AG09319 (cell line): ENCODE measurements at places on chromosomes 13 and 19.

GRCh38 chr19:17495639-17496296 is 15.7 kb upstream of the PGLS start:
- DNase-seq = no peak

DNA sequence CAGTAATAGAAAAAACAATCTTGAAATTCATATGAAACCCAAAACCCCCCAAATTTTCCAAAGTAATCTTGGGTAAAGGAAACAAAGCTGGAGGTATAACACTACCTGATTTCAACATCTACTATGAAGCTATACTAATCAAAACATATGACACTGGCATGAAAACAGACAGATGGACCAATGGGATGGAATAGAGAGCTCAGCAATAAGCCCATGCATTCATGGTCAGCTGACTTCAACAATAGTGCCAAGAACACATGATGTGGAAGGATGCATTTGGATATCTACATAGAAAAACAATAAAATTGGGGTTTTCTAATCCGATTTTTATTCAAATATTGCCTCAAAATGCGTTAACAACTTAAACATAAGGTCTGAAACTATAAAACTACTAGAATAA is 32.2 kb upstream of the ZNF766 start:
- no peak for DNase-seq

- no peak for DNase-seq
Measured at GRCh38 chr19:4939466-4939865, 29.4 kb upstream of the KDM4B start.

DNA sequence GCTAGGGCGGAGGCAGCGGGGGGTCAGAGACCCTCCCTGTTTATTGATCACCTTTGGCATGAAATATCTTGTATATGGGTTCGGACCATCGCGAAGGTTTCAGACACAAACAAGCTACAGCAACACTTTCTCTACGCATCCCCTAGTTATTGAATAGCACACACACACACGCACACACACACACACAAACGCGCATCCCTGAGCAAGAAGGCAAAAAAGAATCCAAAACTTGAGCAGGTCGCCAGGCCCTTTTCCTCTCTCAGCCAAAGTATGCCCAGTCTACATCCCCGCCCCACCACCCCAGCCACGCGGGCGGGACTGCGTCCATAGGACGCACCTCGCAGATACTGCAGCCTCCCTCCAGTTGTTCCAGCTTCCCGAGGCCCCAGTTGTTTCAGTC is 16.0 kb downstream of the POU4F1 start:
- DNase-seq = no peak

DNA sequence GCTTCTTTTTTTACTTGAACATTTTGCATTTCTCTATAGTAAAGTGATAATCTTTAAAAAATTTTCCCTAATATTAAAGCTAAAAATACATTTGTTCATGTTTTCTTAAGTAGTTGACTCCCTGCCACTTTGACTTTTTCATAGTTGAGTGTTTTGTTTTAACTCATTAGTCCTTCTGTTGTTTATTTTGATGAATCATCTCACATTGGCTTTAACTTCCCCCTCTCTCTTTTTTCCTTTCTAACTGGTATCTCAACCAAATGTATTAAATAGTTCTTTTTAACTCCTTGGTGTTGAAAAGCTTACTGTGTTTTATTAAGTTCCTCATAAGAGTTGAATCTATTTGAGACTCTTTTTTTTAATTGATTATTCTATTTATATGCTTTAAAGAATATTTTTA is 2.8 kb downstream of the TNFSF13B start:
- DNase-seq = no peak

DNA sequence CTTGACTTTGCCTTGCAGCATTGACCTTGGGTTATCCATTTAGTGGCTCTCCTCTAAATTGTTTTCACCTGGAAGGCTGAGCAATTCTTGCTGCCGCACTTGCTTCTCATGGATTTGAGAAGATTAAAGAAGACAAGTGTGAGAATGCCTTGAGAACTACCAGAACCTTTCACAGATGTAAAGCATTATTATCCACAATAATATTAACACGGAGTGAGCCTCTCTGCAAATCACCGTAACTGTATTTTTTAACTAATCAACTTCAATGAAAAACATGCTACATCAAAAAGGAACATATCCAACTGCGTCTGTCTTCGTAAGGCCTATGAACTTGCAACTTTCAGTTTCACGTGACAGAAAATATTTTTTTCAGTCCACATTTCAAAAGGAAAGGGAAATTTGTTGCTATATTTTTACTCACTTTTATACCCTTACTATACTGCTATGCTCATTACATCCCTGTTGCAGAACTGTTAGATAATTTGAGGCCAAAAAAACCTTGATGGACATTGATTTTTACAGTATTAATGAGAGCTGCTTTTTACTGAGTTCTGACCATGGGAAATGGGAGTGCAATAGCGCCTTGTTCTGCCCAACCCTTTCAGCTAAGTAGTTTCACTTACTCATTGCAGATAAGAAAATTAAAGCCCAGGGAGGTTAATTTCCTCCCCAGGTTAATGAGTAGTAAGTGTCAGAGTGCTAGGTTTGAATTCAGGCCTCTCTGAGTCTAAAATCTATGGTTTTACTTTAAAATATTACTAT is 93.8 kb upstream of the RAP2A start:
- no peak for DNase-seq

GRCh38 chr13:31223640-31224039 is 23.9 kb downstream of the B3GLCT start:
- DNase-seq = no peak

GRCh38 chr13:19695829-19696228 is 62.4 kb downstream of the MPHOSPH8 start:
- no peak for DNase-seq

DNA sequence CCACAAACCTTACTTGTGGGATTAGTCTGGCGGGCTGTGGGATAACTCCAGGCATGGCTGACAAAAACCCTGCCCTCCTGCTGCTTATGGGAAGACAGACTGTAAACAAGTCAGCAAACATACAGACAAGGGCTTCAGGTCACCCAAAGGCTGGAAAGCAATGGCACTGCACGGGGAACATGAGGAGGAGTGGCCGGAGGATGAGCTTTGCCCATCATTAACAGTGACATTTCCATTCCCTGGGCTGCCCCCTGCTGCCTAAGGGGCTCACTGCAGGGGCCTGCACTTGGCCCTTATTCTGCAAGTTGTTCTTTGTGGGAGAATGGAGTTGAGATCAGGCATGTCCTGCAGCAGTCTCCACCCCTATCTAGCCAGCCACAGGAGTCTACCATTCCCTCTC is 91.3 kb downstream of the UQCRFS1 start:
- no peak for DNase-seq

- no peak for DNase-seq
Measured at GRCh38 chr19:18768046-18768771, 22.9 kb downstream of the COMP start.

DNA sequence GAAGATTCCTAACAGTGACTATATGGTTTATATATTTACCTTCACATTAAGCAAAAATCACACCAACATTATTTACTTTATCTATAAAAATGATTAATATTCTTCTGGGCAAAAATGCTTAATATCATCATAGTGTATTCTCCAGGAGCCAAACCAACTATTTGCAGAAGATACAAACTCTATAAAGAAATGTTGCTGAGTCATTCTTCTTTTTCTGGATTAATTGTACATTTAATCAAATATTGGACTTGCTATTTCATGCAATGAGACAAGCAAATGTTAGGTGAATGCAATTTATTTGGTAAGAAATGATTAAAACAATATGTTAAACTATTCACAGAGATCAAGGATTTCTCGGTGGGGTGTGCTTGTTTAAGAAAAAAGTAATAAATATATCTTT is 1075.8 kb downstream of the PCDH9 start:
- no peak for DNase-seq

- no peak for DNase-seq
Measured at GRCh38 chr13:50208826-50209335, 193.6 kb downstream of the KCNRG start.

GRCh38 chr19:21934131-21934530 is 76.6 kb downstream of the ZNF208 start:
- no peak for DNase-seq

- DNase-seq = no peak
Measured at GRCh38 chr13:99737481-99738245, 233.9 kb downstream of the ZIC5 start.

GRCh38 chr19:6738787-6739389 is 592 bp upstream of the TRIP10 start:
- no peak for DNase-seq

DNA sequence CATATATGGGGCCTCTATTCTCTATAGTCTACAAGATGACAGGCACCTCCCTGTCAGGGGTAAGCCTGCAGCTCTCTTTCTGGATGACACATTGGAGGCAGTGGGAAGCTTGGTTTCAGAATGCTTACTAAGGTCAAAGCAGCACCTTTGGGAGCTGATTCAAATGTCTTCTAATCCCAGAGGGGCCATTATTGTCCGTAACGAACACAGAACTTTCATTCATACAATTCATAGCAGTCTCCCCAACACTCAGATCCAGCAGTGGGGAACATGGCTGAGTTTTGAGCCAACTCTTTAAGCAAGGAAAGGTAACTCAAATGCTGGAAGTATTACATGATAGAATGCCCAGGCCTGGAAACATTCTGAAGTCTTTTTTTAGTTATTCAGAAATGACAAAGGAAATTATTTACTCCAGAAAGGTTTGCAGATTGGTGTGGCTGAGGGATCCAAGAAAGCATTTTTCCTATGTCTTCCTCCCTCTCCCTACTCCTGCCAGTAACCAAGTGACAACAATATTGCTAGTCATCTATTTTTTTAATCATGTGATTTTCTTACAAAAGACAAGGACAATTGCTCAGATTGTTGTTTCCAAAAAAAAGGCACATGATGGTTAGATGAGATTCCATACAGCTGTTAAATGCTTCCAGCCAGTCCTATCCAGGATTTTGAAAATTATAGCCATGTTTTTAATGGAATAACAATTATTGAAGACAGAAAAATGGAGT is 118.7 kb downstream of the FOXO1 start:
- DNase-seq = no peak

DNA sequence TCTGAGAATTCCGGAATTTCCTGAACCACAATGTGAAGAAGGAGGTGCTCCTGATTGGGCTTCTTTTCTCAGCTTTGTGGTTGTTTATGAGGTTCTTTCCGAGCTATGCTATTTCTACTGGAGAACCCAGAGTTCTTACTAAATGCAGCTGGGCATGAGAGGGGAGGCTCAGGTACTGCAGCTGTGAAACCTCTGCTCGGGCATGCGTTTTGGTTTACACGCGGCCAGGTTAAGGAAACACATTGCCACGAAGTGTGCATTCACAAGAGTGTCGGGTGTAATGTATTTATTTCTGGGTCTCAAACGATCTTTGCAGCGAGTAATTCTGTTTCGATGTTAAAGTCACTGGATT is 661 bp upstream of the MIR17HG start:
- DNase-seq = no peak

DNA sequence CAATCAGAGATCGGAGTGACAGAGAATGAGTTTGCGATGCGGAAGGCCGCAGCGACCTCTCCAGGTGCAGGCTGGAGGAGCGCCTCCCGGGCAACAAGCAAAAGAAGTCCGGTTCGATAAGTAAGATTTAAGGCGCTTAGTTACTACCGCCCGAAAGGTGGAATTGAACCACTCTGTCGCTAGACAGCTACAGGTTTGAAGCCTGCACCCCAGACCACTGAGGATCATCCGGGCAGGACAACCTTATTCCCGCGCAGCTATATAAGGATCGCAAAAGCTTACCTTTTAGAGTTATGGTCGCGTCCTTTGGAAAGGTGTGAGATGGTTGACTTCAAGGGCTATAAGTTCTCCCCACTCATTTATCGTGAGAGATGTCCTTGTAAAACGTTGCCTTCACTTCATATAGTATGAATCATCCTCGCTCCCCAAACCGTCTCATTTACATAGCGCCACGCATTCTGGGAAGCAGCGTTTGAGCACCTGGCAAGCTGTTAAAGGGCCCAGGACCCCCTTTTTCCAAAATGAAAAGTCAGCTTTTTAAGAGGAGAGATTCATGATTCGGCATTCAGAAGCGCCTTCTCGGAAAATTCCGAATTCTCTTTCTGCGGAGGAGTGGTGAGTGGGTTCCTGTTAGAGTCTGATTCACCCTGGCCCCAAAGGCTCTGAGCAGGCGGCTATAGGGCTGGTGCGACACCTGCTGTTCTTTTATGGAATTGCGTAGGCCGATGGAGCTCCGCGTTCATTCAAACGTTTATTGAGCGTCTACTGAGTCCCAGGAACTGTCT is 10.8 kb downstream of the FOSB start:
- peak; percentile 90 for DNase-seq

DNA sequence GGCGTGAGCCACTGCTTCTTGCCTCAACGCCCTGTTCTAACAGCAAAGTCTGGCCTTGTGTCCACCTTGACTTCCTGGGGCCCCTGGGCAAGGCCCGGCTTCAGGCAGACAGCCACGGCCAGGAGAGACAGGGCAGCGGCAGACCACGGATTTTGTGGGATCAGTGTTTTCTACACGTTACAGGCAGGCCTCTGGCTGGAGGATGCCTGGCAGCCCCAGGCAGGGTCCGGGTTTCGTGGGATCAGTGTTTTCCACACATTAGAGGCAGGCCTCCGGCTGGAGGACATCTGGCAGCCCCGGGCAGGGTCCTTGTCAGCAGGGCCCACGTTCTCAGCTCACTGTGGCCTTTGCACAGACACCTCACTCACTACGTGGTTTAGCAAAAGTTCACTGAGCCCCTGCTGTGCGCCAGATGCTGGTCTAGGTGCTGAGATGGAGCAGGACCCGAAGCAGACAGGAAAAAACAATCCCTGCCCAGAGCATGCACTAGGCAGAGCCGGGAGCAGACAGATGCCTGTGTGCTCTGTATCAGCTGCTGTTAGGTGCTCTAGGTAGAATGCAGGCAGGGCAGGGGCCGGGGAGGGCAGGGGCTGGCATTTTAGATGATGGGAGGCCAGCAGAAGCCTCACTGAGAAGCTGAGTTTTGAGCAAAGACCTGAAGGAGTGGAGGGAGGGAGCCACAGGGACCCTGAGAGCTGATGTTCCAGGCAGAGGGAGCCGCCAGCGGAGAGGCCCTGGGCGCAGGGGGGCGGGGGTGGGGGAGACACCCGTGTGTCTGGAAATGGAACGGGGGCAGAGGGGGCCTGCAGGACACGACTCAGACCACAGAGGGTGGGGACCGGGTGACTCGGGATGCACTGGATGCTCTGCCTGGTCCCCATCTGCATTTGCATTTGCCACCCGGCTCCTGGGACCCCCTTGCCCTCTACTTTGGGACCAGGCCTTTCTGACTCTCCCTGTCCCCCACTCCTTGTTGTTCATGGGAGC is 25.0 kb upstream of the NCCRP1 start:
- DNase-seq = no peak

DNA sequence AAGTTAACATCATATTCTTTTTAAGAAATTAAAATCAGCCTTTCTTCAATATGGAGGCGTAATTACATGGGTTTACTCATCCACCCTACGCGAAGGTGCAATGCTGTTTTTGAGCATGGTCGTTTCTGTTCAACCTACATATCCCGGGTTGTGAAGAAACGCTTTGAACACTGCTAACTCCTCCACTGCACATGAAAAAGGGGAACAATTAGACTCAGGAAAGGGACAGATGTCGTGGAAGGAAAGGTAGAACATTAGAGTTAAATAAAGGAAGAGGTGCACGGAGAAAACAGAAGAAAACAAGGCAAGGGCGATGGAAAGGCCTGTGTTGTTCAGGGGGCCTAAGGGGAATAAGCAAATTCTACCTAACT is 4.1 kb downstream of the ZIC5 start:
- no peak for DNase-seq

GRCh38 chr19:791567-792305 is 5.5 kb upstream of the PTBP1 start:
- no peak for DNase-seq
